ENCODE measurements at places on chromosomes 6 and 20.

GRCh38 chr6:138535728-138536455 lies 36.6 kb upstream of the NHSL1 start:
- no peak for DNase-seq

GRCh38 chr6:57177545-57178265 lies 5.6 kb downstream of the BAG2 start:
- no peak for DNase-seq

- no peak for DNase-seq
Observed at GRCh38 chr6:1592852-1593251, 16.9 kb upstream of the FOXC1 start.

DNA sequence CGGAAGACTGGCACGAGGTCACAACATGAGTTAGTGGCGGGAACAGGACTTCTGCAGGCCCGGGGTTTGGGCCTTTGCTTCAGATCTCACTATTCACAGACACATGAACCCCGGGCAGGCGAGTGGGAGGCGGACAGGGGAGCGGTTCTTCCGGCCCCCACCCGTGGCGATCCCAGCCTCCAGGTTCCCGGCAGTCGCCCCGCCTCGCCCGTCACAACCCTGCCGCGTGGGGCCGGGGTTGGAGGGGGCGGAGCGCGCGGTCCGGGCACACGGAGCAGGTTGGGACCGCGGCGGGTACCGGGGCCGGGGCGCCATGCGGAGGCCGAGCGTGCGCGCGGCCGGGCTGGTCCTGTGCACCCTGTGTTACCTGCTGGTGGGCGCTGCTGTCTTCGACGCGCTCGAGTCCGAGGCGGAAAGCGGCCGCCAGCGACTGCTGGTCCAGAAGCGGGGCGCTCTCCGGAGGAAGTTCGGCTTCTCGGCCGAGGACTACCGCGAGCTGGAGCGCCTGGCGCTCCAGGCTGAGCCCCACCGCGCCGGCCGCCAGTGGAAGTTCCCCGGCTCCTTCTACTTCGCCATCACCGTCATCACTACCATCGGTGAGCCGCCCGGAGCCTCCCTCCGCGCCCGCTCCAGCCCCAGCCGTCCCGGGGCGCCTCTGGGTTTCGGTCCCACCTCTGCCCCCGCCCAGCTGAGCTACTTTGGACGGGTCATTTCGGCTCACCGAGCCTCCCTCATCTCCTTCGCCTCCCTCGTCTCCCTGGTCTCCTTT lies at the start of gene KCNK15:
Gene KCNK15, plus strand, starts transcription at position 268 of the 769 bp plus-strand sequence. Its CDS starts 46 bp downstream, at position 314.
- no peak for DNase-seq

DNA sequence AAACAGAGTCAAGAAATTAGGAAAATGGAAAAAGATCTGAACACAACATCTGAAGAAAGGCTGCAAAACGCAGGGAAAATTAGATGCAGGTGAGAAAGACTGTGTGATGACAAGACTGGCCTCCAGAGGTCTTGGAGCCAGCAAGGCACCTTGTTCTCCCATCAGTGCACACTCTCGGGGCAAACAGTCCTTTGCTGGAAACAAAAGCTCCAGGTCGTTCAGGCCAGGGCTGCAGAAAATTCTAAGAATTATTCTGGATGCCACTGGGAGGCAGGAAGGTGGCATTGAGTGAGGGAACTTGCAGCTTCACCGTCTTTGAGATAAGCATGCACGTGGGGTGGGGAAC lies 219.9 kb upstream of the SSTR4 start:
- no peak for DNase-seq

- DNase-seq, result no peak
Observed at GRCh38 chr20:18639501-18639979, 51.7 kb downstream of the DTD1 start.

DNA sequence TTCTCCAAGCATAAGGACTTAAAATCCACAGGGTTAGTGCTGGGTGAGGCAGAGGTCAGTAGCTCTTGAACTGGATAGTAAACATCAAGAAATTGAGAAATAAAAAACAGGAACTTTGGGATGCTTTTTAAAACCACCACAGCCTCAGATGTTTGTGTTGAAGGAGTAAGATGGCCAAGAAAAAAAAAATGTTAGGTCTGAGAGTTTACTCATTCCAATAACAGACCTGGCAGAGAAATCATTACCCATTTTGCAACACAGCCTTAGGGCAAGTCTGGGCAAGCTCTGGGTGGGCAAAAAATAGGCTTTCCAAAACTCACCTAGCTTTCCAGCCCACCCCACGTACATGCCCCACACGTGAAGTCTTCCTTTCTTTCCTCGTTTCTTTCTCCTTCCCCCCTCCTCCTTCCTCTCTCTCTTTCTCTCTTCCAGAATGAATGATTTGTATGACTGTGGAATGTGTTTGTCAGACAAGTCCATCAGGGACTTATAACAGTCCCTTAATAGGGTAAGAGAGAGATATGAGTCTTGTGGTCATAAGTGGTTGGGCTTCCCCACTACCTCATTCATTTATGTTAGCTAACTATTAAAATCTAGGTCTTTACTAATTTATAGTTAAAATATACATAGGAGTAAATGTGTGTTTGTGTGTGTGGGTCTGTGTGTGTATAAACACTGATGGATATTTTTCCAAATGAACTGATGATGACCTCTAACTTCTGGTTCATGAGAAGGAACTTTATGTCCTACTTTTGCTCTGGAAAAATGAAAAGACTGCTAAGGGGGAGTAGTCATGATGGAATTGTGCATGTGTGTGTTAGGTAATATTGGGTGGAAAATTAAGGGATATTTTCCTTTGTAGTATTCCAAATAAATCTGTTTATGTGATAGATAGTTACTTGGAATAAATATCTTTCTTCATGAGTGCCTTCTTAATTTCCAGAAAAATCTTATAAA lies 18.0 kb upstream of the DSE start:
- no peak for DNase-seq

DNA sequence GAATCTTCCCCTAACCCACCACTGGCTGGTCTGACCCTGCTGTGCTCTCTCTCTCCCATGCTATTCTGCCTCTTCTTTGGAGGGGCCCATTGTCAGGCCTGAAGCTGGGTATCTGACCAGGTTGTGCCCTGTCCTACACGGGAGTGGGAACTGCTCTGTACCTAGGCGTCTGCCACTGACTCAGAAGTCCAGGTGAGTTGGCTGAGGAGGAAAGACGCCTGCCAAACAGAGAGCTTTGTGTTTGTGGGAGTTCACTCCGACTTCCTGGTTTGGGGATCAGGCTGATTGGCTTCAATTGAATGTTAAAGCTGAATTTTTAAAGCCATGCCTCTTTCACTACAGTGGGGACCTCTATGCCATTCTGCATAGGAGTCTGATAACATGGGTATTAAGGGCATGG lies 136.0 kb downstream of the CCDC170 start:
- no peak for DNase-seq

GRCh38 chr6:151324488-151324825 lies 66.9 kb downstream of the ZBTB2 start:
- DNase-seq, result no peak
